ENCODE measurements at places on chromosomes 13 and 19. TPM values are rescaled to one million over a fixed set of nuclear protein-coding genes. Genes with fewer than 3 reads are reported as not detected.

Gene SMAD9
- total RNA-seq: 0.70 TPM

Gene CRB3
- 25.9 TPM for total RNA-seq

Gene LYL1
- total RNA-seq: 1.5 TPM

Gene LGALS14
- not detected for total RNA-seq

Gene NLRP5
- not detected for total RNA-seq

Gene ZNF415
- 0.83 TPM for total RNA-seq

Gene LGI4
- total RNA-seq: 1.9 TPM

Gene ARHGAP35
- 56.9 TPM for total RNA-seq

Gene SERPINE3
- total RNA-seq: not detected

Gene LGALS7B
- total RNA-seq: not detected

Gene CAB39L
- 2.4 TPM for total RNA-seq

Gene ZGLP1
- total RNA-seq: 4.2 TPM

Gene KLK13
- total RNA-seq: not detected

Gene PALM
- 6.6 TPM for total RNA-seq

Gene SPINT2
- 7.3 TPM for total RNA-seq

Gene SELENOV
- total RNA-seq: not detected

Gene ZSCAN1
- not detected for total RNA-seq

Gene TTYH1
- 0.33 TPM for total RNA-seq

Gene VASP
- total RNA-seq: 21.7 TPM

Gene SPRYD7
- total RNA-seq: 3.9 TPM

Gene SEMA6B
- total RNA-seq: 1.8 TPM

Gene DNASE2
- 22.3 TPM for total RNA-seq

Gene RUBCNL
- total RNA-seq: 0.68 TPM

Gene CEACAM16
- not detected for total RNA-seq

Gene CCDC70
- total RNA-seq: not detected

Gene TNFSF13B
- total RNA-seq: 3.2 TPM

Data from left lobe of liver (tissue), 2 donors.